ENCODE measurements at places on chromosomes 13 and 19. TPM values are rescaled to one million over a fixed set of nuclear protein-coding genes. Genes with fewer than 3 reads are reported as not detected.

GRCh38 chr19:38318660-38319059 lies 985 bp upstream of the KCNK6 start:
- peaks cover 29% of the 10 kb centered on the region for H3K4me1 ChIP-seq
- peak overlapping the region; percentile 22 for H3K4me3 ChIP-seq
- H3K27me3 ChIP-seq: peaks cover 33% of the 10 kb centered on the region
- H3K27ac ChIP-seq: no peak overlapping the region
- no peak for DNase-seq
- no peaks in the 10 kb centered on the region for H3K36me3 ChIP-seq

DNA sequence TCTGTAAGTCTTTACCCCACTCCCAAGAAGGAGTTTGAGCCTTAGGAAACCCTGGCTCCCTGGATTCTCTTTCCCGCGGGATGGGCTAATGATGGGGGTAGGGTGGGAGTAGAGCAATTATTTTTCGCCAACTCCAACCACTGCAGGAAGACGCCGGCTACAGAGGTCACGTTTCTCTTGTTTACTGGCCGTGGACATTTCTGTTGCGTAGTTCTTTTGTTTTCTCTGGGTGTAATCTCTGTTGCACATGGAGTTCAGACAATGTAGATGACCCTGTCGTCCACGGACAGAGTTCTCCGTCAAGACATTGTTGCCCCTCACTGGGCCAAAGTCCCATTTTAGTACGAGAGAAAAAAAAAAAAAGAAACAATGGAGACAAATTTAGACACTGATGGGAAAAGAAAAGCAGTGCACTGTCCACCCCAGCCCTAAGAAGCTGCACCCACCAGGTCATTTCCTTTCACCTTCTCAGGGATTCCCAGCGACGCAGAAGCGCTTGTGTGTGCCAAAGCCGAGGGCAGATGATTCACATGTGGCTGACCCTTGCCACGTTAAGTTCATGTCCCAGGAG lies 133.9 kb upstream of the ARGLU1 start:
- peak overlapping the region; percentile 25 for H3K27ac ChIP-seq
- H3K4me1 ChIP-seq: peaks cover 31% of the 10 kb centered on the region
- H3K27me3 ChIP-seq: no peaks in the 10 kb centered on the region
- no peaks in the 10 kb centered on the region for H3K36me3 ChIP-seq
- DNase-seq: no peak

GRCh38 chr19:3036119-3036976 lies 7.3 kb upstream of the TLE2 start:
- DNase-seq: peak; percentile 94
- H3K27me3 ChIP-seq: peaks cover 33% of the 10 kb centered on the region
- peaks cover 31% of the 10 kb centered on the region for H3K4me1 ChIP-seq
- H3K4me3 ChIP-seq: peak overlapping the region; percentile 70
- H3K36me3 ChIP-seq: no peaks in the 10 kb centered on the region

- peak overlapping the region; percentile 90 for H3K27ac ChIP-seq
- H3K27me3 ChIP-seq: no peaks in the 10 kb centered on the region
- no peak for DNase-seq
- H3K36me3 ChIP-seq: peaks cover 8% of the 10 kb centered on the region
Measured at GRCh38 chr13:113493315-113493951, 2.9 kb upstream of the DCUN1D2 start.

DNA sequence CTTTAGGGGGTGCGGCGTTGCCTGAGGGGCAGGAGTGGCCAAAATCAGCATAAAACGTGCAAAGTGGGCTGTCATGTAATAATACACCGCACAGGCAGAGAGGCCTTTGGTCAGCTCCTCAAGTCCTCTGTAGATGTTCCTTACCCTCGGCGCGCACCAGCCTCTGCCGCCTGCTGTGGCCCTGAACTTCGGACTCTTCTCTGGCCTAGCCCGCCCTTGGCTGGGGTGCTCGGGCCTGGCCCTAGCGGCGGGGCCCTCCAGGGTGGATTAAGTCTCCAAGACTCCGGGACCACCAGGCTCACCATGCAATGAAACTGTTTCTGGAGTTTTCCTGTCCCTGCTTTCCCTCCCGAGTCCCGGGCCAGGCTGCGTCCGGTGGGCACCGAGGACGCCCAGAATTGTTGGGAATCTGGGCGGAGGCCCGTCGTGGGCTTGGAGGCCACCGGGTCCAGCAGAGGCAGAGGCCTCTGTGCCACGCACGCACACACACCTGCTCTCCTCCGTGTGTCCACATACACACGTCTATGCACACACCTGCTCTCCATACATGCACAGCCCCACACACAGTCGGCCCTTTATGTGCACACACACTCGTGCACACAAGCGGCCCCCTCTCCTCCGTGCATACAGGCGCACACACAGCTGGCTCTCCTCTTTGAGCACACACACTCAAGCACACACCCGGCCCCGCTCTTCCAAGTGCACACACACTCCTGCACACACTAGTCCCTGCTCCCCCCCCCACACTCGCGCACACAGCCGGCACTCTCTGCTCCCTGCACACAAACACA lies 1.5 kb upstream of the TFDP1 start:
- no peaks in the 10 kb centered on the region for H3K36me3 ChIP-seq
- no peaks in the 10 kb centered on the region for H3K27me3 ChIP-seq
- H3K27ac ChIP-seq: peak overlapping the region; percentile 69
- DNase-seq: no peak
- H3K4me3 ChIP-seq: peak overlapping the region; percentile 58

DNA sequence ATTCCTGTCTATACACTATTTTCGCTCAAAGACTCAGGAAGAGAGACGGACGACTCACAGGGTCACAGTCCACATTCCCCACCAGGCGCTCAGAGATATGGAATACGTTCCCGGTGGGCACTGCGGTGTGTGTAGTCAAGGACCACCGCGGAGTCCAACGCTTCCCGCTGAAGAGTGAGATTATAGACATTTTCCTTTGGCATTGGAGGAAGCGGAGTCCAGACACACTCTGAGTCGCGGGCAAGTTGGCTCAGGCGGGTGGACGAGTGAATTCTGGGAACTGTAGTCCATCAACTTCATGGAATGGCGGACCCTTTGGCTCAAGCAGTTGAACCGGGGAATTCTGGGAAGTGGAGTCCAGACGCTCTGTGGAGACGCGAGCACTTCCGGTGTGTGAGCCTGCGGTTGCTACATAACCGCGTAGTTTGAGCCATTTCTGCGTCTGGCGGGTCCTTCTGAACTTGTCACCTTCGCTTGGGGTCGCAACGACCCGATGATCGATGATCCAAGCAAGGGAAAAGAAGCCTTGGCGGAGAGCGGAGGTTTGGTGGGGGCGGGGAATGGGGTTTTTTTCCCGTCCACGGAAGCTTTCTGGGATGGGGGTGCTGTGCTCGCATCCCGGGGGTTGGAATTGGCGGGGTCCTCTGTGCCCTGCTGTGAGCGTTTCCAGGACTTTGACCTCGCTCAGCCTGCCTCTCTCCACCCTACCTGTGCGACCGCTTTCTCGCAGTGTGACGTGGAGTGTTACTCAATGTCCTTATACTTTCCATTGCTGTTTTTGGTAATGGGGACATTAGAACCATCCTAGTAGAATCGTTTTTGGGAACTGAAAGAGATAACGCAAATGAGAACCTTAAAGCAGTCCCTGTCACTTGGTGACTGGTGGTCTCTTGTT lies at the start of gene ZNF230:
ZNF230 (plus strand) TSS at position 392 of the 895 bp plus-strand sequence. CDS start 4,122 bp downstream, outside the sequence.
- H3K27me3 ChIP-seq: no peaks in the 10 kb centered on the region
- peak within 1 kb of the TSS; percentile 96 for H3K27ac ChIP-seq
- peak within 1 kb of the TSS; percentile 99 for H3K4me3 ChIP-seq
- DNase-seq: peak; percentile 79

- H3K4me3 ChIP-seq: no peak overlapping the region
- no peak for DNase-seq
- H3K4me1 ChIP-seq: peaks cover 9% of the 10 kb centered on the region
- no peaks in the 10 kb centered on the region for H3K27me3 ChIP-seq
Measured at GRCh38 chr19:48480183-48480557, 11.0 kb downstream of the CYTH2 start.

DNA sequence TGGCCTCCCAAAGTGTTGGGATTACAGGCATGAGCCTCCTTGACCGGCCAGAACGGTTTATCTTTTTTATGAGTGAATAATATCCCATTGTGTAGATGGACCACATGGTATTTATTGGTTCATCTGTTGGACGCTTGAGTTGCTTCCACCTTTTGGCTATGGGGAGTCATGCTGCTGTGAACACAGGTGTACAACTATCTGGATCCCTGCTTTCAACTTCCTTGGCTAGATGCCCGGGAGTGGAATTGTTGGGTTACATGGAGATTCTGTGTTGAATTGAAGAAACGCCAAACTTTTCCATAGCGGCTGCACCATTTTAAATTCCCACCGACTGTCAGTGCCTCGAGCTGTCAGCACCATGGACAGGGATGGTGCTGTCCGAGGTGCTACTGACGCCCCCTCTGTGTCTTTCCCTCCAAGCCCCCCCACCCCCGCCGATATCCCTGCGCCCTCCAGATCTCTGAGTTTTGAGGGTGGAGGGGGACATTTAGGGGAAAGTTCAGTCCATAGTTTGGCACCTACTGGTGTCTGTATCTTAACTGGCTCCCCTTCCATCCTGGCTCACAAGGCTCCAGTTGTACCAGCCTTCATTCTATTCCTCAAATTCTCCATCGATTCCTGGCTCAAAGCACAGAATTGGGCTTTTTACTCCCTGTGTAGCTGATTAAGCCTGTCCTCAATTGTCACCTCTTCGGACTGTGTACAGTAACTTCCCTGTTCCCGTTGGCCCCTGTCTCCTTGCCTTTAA lies 27.3 kb downstream of the PNPLA6 start:
- H3K4me3 ChIP-seq: no peak overlapping the region
- no peak for DNase-seq
- no peaks in the 10 kb centered on the region for H3K27me3 ChIP-seq
- no peak overlapping the region for H3K27ac ChIP-seq
- peaks cover 17% of the 10 kb centered on the region for H3K36me3 ChIP-seq

DNA sequence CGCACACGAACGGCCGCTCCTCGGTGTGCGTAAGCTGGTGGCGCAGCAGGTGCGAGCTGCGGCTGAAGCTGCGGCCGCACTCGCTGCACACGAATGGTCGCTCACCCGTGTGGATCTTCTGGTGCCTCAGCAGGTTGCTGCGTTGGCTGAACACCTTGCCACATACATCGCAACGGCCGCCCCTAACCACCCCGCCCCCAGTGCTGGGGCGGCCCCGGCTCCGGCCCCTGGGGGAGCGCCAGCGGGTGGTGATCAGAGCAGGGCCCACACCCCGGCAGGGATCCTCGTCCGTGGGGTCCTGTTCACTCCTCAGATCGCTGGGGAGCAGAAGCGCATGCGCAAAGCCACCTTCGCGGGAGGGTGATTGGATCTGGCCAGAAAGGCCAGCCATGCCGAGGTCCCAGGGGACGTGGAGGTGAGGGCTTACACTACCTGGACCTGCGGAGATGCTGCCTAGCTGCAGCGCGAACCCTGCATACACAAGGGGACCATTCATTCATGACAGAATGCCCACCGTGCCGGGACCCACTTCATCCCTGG lies 4.7 kb upstream of the UBE2M start:
- H3K36me3 ChIP-seq: peaks cover 1% of the 10 kb centered on the region

DNA sequence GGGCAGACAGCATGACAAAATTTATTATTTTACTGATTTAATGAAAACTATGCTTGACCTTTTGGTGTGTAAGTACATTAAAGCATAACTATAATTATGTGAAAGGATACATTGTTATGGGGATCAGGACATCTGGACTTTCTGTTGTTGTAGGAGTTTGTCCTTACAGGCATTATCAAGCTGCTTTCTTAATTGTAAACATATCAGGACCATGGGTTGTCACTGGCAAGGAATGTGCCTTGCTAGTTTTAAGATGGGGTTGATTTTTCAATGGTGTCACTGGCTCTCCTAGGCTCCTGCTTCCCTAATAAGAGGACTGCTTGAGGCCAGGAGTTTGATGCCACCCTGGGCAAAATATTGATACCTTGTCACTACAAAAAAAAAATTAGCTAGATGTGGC lies 32.6 kb downstream of the KBTBD6 start:
- no peaks in the 10 kb centered on the region for H3K4me1 ChIP-seq
- no peak overlapping the region for H3K27ac ChIP-seq
- no peak overlapping the region for H3K4me3 ChIP-seq
- no peaks in the 10 kb centered on the region for H3K27me3 ChIP-seq
- H3K36me3 ChIP-seq: no peaks in the 10 kb centered on the region
- DNase-seq: no peak

GRCh38 chr19:1417681-1418495 lies 10.5 kb downstream of the DAZAP1 start:
- peaks cover 48% of the 10 kb centered on the region for H3K4me1 ChIP-seq
- peak overlapping the region; percentile 21 for H3K4me3 ChIP-seq
- H3K36me3 ChIP-seq: peaks cover 11% of the 10 kb centered on the region
- DNase-seq: no peak
- peak overlapping the region; percentile 99 for H3K27ac ChIP-seq

DNA sequence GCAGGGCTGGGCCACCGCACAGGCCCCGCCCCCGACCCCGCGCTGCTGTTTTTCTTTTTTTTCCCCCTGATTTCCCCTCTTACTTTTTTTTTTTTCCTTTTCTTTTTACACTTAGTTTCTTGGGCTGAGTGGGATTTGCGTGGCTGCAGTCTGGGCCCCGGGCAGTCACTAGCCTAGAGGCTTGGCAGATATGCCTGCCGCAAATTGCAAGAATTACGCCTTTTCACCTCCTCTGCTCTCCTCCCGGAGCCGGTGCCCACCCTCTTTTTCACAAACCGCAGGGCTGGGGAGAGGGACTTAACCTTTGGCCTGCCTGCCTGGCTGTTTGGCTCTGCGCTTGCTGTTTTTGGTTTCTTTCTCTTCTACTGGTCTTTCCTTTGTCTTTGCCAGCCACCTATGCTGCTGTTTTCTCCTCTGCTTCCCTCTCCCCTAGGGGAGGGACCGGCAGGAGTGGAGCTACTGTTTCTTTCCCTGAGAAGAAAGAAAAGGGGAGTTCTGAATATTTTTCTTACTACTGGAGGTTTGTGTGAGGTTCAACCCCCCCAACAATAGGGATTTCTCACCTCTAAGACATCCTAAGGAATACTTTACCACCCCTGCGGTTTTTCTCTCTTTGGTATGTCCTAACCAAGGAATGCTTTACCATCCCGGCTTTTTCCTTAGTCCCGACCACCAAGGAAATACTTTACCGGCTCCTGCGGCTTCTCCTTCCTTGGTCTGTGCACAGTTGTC lies 11.0 kb downstream of the ZNF552 start:
- H3K27ac ChIP-seq: peak overlapping the region; percentile 96
- peaks cover 17% of the 10 kb centered on the region for H3K36me3 ChIP-seq
- no peak for DNase-seq

- H3K4me1 ChIP-seq: peaks cover 12% of the 10 kb centered on the region
- no peaks in the 10 kb centered on the region for H3K36me3 ChIP-seq
- DNase-seq: no peak
- no peak overlapping the region for H3K27ac ChIP-seq
Measured at GRCh38 chr13:23384111-23384510, 49.4 kb downstream of the SACS start.

DNA sequence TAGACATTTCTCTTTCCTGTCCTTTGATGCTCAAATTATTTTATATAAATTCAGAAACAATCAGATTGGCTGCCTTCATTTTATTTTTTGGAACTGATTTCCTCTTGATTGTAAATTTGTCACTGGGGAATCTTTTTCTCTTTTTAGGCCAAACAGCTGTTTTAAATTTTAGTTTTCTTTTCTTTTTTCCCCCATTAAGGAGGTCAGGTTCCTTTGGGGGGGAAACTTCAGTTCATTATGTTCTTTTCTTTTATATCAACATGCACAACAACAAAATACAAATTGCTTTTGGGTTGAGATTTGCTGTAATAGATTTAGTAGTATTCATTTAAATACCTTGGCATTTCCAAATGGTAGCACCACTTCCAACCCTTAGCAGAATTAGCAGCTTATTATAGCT lies 264.8 kb upstream of the SPRY2 start:
- no peaks in the 10 kb centered on the region for H3K36me3 ChIP-seq
- no peak overlapping the region for H3K4me3 ChIP-seq
- peaks cover 7% of the 10 kb centered on the region for H3K4me1 ChIP-seq
- no peak for DNase-seq
- no peak overlapping the region for H3K27ac ChIP-seq

TMEM38A gene
- total RNA-seq: 5.7 TPM

DMKN gene
- total RNA-seq: 161 TPM

CGB2 gene
- total RNA-seq: 0.71 TPM

OR7D2 gene
- total RNA-seq: 1.8 TPM

SWSAP1 gene
- 2.7 TPM for total RNA-seq

ZIC5 gene
- total RNA-seq: not detected
